ENCODE measurements at places on chromosomes 6 and 20. TPM values are rescaled to one million over a fixed set of nuclear protein-coding genes. Genes with fewer than 3 reads are reported as not detected.
A peak's percentile ranks its signal among the peaks of the same experiment; 100 is the strongest.

DNA sequence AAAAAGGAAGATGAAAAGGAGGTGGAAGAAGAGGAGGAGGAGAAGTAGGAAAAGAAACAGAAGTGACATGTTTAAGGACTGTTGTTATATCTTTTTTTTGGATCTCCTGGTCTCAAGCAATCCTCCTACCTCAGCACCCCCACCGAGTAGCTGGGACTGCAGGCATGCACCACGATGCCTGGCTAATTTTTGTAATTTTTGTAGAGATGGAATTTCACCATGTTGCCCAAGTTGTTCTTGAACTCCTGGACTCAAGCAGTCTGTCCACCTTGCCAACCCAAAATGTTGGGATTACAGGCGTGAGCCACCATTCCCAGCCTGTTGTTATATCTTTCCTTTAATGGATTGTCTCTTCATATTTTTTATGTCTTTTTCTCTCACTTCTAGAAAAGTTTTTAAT lies 19.5 kb upstream of the BCLAF1 start:
- no peak for DNase-seq

- no peak for DNase-seq
These were observed 121.4 kb upstream of the TAB2 start for GRCh38 chr6:149196091-149196490.

DNA sequence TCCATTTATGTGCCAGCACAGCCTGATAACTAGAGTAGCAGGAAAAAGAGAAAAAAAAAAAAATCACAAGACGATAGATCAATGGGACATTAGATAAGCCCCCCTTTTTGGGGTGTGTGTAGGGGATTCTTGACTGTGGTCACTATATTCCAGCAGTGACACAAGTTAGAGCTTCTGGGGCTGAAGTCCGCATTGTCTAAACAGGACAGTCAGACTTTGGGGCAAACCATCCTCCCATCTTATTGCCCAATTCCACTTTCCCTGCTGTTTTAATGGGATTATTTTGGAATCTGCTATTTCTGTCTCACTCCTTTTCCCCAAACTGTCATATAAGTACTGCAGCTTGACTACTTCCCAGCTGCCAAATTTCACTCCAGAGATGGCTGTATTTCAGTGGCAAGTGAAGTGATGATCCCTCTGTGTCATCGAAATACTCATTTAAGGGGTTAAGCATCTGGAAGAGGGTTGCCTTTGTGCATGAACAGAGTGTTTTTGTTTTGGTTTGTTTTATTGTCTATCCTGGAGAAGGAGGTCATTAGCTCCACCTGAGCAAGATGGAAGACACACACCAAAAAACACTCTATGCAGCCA lies 182.5 kb downstream of the ATXN1 start:
- no peak for DNase-seq

DNA sequence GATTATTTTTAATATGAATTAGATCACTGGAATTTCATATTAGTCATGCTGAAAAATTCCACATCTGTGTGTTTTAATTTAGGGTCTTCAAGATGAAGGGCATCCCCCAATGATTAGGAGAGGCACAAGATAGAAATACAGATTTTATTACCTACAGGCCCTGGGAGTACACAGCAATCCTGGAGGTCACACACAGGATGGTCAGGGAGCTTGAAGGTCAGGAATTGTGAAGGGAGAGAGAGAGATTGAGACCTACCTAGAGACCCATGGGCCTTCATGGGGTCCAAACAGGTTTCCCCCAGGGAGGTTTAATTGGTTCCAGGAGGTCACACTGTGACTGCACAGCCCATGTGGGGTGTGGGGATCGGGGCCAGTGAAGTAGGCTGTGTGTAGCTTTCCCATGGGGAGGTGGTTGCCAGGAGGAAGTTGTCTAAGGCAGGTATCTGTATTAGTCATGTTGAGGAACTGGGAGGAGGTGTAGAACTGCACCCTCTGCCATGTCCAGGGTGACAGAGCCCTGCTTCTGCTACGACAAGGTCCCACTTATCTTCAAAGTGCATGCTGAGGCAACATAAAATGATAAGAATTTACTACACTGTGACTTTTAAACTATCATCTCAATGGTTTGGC lies 18.3 kb downstream of the SNX9 start:
- no peak for DNase-seq

DNA sequence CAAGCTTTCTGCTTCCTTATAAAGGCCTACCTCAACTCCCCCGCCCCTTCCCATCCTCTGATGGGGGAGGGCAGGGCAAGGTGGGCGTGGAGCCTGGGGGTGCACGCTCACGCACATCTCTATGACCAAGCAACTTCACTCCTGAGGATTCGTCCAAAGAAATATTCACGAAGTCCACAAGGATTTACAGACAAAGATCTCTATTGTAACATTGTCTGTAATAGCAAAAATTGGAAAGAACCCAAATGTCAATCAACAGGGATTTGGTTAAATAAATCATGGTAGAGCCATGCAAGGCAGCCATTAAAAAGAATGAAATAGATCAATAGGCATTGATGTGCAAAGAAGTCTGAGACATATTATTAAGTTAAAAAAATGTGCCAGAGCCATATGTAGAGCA lies 130.4 kb upstream of the AFDN start:
- no peak for DNase-seq

DNA sequence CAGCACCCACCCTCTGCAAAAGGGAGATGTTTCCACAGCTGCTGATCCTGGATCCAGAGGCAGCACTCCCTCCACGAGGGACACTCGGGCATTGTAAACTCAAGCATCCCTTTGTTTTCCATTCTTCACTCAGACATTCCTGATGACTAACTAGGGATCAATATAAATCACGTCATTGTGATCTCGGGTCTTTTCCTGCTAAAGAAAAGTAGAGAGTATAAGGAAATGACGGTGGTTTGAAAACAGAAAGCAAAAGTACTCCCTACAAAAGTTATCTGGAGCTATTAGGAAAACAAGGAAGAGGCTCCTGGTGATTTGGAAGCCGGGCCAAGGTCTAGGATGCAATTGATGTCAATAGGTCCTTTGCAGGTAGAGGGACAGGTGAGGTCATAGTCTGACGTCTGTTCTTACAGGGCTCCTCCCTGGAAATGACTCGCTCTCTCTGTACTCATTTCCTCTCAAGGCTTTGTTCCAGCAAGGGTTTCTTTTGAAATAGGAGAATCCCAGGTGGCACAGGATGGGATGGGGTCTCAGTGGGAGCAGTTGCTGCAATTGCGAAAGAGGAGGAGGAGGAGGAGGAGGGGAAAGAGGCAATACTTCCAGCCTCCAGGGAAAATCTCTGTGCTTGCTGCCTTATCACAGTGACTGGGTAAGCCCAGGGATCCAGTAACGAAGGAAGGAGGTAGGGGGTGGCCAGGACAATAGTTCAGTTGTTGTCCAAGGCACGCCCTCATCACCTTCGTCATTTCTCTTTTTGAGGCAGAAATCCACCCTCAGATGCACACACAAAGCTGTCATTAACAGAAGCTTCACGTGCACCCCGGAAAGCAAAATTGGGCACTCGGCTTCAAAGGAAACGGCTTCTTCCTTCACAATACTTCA lies 222.8 kb downstream of the LY86 start:
- DNase-seq, result no peak

DNA sequence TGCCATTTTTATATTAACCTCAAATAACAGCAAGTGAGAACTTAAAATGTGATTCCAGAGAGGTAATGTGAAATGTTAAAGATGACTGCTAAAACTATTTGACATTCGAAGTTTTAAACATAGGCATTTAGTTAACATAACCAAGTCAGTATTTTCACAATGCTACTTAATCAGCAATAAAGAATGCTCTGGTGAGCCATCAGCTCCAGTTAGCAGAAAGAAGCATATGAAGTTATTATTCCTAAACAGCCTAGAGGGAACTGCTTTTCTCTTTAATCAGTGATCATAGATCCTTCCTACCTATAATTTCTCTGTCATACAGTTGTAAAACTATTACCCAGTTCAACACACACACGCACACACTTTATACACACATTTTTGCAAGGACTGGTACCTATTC lies 60.1 kb downstream of the MMS22L start:
- DNase-seq, result no peak

GRCh38 chr6:408599-409102 lies 17.1 kb downstream of the IRF4 start:
- peak; percentile 71 for DNase-seq

DNA sequence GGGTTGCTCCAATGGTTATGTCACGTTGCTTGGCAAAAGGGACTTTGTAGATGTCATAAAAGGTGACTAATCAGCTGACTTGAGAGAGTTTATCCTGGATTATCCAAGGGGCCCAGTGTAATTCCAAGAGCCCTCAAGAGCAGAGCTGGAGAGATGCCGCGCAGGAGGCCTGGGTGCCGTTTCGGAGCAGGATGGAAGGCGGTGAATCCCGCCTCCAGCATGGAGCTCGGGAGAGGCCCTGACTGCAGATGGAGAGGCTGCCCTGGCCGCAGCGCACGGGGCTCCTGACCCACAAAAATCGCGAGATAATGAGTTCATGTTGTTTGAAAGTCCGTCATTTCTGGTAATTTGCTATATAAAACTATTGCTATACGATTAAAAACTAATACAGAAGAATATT lies 219.8 kb downstream of the ZDHHC14 start:
- DNase-seq, result no peak

GRCh38 chr6:105746130-105746505 lies 340.0 kb upstream of the PRDM1 start:
- no peak for DNase-seq

DNA sequence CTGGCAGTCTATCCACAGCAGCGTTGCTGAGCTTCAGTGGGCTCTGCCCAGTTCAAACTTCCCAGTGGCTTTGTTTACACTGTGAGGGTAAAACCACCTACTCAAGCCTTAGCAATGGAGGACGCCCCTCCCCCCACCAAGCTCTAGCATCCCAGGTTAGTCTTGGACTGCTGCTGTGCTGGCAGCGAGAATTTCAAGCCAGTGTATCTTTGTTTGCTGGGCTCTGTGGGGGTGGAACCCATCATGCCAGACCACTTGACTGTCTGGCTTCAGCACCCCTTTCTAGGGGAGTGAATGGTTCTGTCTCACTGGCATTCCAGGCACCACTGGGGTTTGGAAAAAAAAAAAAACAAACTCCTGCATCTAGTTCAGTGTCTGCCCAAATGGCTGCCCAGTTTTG lies 249.7 kb upstream of the SYNCRIP start:
- no peak for DNase-seq

- DNase-seq, result no peak
These were observed 2.9 kb upstream of the UCKL1 start for GRCh38 chr20:63958964-63959698.

DNA sequence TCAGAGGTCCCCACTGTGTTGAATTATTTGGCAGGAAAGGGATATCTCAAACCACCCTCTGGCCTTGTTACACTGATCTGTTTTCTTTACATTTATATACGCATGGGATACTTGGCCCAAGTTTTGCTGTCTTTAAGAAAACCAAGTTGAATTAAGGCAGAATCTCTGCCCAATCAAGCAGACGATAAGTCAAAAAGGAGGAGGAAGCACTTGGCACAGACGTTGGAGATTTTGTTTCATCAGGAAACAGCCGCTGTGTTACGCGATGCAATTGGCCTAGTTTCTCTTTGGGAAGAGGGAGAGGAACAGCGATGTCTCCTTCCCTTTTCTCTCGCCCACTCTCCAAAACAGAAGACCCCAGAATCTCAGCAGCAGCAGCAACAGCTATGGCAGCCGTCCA lies 20.2 kb upstream of the NAA20 start:
- DNase-seq, result no peak

GRCh38 chr20:4174909-4175308 lies 159.6 kb upstream of the RNF24 start:
- DNase-seq, result peak; percentile 7

DNA sequence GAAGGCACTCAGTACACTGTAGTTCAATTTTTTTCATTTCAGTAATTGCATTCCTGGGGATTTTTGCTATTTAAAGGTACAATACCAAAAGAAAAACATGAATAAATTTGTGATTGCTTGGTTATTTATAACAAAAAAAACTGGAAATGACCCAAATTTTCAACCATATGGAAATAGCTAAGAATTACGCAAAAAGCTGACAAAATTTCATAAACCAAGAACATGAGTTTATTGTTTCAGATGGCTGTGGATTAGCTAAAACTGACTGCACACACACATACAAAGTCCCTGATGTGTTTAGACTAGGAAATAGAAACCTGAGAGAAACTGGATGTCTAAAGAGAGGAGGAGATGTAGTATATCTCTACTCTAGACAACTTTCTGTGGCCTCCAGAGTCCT lies 718.4 kb upstream of the CHD6 start:
- DNase-seq, result no peak

- no peak for DNase-seq
These were observed 37.5 kb downstream of the CARMIL1 start for GRCh38 chr6:25316626-25317025.

DNA sequence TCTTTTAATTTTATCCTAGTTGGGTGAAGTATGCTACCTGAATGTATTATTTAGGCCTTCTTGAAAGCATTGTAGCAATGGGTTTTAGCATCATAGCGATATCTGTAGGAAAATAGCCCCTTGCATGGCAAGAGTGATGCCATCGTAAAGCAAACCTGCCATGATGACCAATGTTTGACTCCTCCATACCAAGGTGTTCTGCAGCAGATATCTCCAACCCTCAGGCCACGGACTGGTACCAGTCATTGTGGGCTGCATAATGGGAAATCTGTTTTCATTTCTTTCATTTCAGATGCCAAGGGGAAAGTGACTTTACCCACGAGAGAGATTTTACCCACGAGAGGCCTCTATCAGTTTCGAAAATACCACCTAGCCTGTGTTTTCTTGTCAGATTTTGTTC lies 6.2 kb downstream of the TXLNB start:
- no peak for DNase-seq

DNA sequence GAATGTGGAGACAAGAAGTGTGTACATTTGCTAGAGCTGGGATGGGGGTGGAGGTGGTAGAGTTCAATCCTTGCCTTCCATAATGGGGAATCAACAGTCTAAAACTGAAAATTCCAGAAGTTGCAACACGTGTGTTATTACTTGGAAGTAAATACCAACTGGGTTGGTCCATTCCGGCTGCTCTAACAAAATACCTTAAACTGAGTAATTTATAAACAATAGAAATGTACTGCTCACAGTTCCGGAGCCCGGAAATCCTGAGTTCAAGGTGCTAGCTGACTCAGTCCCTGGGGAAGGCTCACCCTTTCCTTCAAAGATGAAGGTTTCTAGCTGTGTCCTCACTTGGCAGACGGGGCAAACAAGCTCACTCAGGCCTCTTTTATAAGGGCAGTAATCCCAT lies 59.0 kb downstream of the RIN2 start:
- no peak for DNase-seq

DNA sequence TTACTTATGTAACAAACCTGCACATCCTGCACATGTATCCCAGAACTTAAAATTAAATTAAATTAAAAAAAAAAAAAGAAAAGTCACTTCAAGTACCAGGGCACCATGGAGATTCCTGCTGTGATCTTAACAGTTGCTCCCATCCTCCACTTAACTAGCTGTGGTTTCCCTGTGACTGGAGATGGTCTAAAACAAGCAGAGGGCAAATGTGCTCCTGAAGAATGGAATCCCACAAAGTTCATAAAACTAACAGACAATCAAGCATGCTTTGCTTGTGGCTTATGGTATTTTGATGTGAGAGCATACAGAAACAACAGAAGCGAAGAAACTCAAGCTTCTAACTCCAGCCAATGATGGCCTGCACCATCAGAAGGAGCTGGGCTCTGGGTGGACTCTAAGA lies 153.6 kb upstream of the KCNK16 start:
- no peak for DNase-seq

- DNase-seq, result peak; percentile 64
These were observed 36.8 kb upstream of the ME1 start for GRCh38 chr6:83467620-83468036.

CDH4 gene
- 0.05 TPM for total RNA-seq

PPP1R3G gene
- 14.2 TPM for total RNA-seq

HDGFL1 gene
- total RNA-seq, result not detected

PRRT1 gene
- 0.51 TPM for total RNA-seq

PAX1 gene
- total RNA-seq, result not detected

HLA-G gene
- total RNA-seq, result not detected

ENPP5 gene
- total RNA-seq, result 3.0 TPM

FOXF2 gene
- 0.16 TPM for total RNA-seq

KIF6 gene
- total RNA-seq, result 0.27 TPM
